ENCODE measurements at places on chromosomes 6 and 20.

GRCh38 chr6:26064619-26065257 is 22.5 kb upstream of the HFE start:
- DNase-seq: no peak

DNA sequence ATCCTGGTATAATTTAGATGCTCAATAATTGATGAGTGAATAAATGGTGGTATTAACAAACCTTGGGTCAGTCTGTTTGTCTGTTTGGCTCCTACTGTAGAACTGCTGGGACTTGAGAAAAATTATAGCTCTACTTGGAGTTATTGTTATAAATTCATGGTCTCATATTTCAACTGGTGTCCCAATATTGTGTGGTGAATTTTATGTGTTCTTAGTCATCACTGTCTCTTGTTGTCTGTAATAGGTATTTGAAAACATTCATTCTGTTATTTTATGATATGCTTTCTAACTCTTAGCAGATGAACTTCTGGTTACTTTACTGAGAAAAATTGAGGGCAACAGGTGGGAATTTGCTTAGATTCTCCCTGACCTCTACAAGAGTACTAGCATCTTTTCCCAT is 221.4 kb downstream of the CDKAL1 start:
- DNase-seq: no peak

DNA sequence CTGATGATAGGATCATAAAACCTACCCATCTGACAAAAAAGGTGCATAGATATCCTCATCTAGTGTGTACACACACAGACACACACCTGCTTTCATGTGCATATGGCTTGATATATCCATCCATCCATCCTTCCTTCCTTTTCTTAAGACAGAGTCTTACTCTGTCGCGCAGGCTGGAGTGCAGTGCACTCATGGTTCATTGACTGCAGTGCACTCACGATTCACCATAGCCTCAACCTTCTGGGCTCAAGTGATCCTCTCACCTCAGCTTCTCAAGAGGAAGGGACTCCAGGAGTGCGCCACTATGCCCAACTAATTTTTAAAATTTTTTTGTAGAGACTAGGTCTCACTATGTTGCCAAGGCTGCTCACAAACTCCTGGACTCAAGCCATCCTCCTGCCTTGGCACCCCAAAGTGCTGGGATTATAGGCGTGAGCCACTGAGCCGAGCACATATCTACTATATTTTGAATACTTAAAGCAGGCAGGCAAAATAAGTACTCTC is 27.1 kb downstream of the ADNP start:
- no peak for DNase-seq

GRCh38 chr6:77326029-77326428 is 137.3 kb downstream of the HTR1B start:
- DNase-seq: no peak

DNA sequence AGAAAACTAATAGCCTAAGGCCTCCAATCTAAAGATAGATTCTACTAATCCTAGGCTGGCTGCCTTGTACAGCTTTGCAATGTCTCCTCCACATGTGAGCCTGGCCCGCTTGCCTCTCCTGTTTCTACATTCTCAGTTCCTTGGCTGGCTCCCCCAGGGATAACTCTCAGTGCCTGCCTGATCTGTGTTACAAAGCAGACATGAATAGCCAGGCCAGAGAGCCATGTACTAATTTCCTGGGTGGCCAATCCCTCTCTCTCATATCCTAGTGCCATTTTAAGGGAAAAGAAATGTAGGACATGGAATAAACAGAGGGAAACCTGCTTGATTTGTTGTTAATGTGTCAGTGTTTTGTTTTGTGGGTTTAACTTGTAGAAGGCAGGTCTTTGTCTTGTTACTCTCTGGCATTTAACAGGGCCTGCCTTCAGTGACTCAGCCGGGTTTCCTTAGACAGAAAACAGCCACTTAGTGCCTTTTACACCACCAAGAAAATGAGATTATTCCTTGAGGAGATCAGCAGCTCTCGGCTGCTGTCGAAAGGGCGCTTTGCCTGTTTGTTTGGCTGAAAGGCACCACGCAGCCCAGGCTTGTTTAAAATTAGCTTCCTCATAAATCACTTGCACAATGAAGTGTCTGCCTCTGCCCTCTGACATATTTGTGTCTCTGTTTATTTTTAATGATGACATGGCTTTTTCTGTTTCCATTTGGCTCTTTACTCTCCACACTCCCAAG is 702.7 kb downstream of the MAFB start:
- no peak for DNase-seq

DNA sequence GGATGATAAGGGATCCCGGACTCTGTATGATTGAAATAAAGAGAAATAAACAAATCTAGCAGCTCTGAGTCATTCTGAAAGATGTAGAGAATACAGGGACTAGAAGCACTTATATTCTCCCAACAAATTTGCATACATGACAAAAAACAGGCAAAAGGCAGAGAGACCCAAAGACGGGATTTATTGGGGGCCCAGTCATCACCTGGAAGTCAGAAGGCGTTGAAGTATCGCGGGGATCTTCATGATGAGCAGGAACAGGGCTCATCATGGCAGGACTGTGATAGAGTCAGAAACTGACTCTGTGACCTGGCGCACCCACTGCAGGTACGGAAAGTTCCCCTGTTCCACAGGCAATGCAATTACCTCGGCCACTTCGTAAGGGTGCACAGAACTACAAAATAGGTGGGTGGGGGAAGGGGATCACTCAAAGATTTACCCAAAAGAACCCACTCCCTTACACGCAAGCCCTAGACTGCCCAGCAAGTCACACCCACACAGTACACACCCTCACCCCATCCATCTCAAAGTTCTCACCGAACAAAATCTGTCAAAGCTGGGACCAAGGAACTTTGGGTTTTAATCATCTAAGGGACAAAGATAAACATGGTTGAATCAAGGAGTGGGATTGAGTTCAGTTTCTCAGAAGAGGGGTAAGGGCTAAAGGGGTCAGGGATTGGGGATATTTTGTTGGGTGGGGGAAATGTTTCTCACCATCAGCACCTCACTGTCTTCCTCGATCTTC is 1.4 kb downstream of the CUTA start:
- DNase-seq: no peak

GRCh38 chr20:61690993-61691838 is 374.5 kb downstream of the TAF4 start:
- DNase-seq: no peak

GRCh38 chr6:111105578-111105977 is 18.3 kb downstream of the SLC16A10 start:
- peak; percentile 8 for DNase-seq

All from stimulated activated CD4-positive, alpha-beta T cell treated with anti-CD3 and anti-CD28 coated beads, Interleukin-12 subunit alpha, Interleukin-12 subunit beta, amount 100 ng/mL, for 24 hours (primary cell).